ENCODE measurements at places on chromosomes 6 and 20.

DNA sequence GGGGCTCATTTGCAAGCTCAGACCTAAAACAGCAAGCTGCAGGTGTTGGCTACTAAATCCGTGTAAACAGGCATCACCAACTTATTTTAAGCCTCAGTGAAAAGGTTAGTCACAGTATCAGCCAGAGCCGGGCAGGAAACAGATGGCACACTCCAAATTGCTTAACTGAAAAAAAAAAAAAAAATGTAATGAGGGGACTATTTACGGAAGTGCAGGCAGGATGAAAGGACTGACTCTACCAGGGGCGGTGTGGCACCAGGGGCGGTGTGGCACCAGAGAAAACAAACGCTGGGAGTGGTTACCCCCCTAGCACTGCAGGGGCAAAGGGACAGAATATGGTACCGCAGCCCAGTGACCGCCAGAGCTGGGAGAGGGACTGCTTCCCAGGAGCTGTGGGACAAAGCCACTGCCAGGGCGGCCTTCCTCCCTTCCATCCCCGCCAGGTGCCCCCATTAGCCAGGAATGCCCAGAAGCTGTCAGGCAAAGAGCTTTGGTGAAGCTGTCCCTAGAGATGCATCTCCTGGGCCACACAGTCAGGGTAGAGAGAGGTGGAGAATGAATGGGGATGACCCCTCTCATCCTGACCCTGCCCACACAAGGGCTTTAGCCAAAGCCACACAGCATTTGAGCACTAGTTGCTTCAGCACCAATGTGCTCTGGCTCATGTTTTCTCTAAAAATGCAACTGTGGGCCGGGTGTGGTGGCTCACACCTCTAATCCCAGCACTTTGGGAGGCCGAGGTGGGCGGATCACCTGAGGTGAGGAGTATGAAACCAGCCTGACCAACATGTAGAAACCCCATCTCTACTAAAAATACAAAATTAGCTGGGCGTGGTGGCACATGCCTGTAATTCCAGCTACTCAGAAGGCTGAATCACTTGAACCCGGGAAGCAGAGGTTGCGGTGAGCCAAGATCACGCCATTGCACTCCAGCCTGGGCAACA is 39.6 kb upstream of the GFOD1 start:
- DNase-seq, result no peak

- no peak for DNase-seq
Observed at GRCh38 chr6:134456226-134456625, 138.3 kb upstream of the SGK1 start.

- no peak for DNase-seq
Observed at GRCh38 chr6:73823046-73823735, 127.2 kb downstream of the CD109 start.

DNA sequence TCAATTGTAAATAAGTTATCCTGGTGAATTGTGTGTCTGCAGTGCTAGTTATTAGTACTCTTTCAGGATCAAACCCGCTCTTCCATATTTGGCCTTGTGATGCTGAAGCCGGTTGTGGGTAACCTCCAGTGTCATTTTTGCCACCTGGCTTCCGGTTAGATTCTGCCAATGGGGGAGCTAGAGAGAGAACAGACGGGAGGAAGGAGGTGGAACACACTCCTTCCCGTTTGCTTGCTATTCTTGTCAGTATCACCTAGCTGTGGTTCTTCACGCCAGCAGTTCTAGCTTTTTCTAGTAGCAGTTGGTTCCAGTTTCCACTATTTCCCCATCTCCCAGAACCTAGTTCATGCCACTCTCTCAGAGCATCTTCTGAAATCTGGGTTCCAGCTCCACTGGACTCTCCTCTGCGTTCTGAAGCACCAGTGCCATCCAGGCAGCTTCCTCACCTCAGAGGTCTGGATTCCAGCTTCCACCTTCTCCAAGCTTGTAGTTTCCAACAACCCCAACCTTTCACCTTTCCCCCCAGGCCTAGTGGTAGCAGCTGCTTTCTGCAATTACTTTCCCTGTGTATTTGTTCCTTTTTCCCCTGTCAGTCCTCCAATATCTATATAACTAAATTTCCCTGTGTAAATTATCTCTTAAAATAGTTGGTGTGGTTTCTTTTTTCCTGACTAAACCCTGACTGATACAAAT is 46.9 kb upstream of the LOC128125822 start:
- DNase-seq, result no peak

Data from activated T-cell treated with anti-CD3 and anti-CD28 coated beads for 4 hours (primary cell).